ENCODE measurements at places on chromosomes 5 and 9.

DNA sequence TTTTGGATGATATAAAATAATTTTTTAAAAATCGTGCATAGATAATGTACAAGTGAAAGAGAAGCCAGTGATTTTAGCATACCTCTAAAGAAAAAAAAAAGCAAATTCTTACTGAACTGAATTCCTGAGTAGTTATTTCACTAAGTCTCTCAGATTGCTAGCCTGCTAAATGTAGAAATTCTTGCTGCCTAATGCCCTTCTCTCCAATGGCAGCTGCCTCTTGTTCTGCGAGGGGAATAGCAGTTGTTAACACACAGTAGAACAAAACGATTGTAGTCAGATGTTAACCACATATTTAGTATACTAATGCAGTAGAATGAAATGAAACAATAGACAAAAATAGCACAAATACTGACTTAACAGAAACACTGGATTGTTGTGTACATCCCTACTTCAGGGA, 26.8 kb downstream of the SMAD5 start:
- DNase-seq = no peak

DNA sequence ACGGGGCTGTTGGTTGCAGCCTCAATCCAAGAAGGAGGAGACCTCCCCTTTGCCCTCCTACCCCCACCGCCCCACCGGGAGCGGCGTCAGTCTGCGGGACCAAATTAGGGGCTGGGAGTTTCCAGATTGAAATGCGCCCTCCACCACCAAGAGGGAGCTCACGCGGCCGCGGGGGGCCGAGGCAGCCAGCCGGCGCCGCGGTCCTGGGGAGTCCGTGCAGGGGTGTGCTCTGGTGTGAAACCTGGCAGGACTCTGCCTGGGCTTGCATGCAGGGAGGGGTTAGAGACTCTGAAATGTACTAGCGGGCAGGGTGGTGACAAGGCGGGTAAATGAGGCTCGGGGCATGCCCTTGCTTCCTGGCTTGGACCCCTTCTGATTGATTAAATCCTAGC, 989 bp upstream of the FBN2 start:
- peak; percentile 32 for DNase-seq

DNA sequence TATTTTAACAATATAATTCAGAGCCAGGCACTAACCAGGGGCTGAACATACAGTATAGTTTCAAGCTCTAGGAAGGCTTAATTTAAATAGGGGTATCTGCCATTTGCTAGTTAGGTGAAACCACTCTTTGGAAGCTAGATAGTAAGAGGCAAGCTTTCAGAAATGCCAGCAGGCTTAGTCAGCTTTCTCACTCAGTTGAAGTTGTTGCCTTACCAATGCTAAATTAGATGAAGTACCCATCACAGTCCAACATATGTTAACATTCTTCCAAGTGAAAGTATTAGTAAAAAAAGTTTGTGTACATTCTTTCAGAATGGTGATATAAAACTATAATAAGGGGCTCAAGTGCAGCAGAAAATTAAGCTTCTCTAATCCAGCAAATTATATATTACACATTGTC, 215.0 kb downstream of the CNTLN start:
- no peak for DNase-seq

- DNase-seq = no peak
These were observed 1329.5 kb upstream of the WWC1 start for GRCh38 chr5:166961913-166962312.

DNA sequence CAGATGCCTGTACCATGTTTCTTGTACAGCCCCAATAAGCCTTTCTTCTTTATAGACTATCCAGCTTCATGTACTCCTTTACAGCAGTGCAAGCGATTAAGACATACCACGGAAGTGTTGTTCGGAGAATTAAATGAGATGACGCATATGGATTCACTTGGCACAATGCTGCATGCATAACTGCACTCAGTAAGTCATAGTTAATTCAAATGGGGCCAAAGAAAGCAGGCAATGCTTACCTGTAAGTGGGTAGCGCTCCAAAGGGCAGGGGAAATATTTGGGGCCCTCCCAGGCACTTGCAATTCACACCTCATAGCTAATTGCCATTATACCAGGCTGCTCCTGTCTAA, 7.7 kb upstream of the ADRA1B start:
- no peak for DNase-seq

- DNase-seq = no peak
These were observed 42.6 kb downstream of the NPR3 start for GRCh38 chr5:32753765-32754164.

GRCh38 chr9:6488395-6488794, 75.4 kb downstream of the UHRF2 start:
- DNase-seq = no peak

DNA sequence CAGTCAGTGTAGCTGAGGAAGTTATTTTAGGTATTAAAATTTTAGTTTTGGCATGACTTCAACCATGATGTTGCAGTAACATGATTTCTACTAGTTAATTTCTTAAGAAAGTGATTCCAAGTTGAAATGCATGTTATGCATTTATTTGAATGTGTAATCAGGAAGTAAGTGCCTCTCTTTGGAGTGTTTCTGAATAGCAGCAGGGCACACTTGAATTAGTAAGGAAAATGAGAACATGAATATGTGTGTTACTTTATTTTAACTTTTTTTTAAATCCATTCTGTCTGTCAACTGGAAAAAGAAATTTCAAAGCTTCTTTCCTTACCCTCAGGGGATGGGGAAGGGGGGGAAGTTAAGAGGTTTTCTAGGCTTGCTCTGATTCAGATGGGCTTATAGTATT, 40.4 kb downstream of the CTNNA1 start:
- DNase-seq = no peak

- DNase-seq = no peak
These were observed 224.3 kb downstream of the AOPEP start for GRCh38 chr9:94950579-94951323.

DNA sequence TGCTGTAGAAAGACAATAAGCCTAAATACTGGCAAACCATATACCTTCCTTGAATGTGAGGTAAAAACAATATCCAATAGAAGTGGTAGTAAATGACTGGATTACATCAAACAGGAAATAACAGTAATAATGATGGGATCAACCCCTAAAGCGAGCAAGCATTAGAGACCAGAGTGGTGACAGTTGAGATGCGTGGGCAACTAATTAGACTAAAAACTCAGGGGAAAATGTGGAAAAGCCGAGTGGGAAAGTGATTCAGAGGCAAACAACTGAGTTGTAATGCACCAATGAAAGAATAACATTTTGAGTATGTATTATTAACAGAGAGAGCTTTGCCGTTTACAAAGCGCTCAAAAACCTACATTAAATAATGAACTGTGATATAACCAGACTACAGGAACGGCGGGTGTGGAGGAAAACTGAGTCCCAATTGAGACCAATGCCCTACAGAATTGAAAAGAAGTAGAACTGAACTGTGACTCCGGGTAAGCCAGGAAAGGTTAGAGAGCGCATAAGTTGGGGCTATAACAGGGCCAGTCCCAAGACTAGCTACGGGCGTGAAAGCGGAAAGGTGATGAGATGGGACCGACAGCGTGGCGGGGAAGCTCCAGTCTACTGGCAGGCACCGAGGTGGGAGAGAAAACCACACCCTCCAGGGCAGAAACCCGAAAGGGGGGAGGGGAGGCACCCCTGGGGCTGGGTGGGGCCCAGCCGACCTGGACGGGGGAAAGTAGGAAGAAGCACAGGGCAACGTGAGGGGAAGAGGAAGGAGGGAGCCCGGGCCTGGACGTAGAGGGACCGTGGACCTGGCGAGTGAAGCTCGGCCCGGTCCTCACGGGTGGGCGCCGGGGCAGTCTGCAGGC, 592 bp downstream of the UBAP2 start:
- no peak for DNase-seq

DNA sequence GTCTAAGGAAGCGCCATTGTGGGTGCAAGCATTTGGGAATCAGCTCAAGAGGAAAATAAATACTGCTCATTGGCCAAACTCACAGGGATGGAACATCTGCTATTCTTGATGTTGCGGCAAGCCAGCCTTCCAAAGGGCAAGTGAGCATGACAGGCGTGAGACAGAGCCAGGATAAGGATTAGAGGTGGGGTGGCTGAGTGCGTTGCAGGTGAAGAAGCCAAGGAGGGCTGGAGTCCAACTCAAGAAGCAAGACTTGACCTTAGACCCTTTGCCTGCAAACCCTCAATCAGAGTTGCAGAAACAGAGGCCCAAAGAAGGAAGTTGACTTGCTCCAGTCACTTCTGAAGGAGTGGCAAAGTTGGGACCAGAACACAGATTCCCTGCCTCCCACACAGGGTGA, 79.4 kb downstream of the WWC1 start:
- no peak for DNase-seq

GRCh38 chr9:8457055-8457454, 657.5 kb upstream of the DMAC1 start:
- no peak for DNase-seq

DNA sequence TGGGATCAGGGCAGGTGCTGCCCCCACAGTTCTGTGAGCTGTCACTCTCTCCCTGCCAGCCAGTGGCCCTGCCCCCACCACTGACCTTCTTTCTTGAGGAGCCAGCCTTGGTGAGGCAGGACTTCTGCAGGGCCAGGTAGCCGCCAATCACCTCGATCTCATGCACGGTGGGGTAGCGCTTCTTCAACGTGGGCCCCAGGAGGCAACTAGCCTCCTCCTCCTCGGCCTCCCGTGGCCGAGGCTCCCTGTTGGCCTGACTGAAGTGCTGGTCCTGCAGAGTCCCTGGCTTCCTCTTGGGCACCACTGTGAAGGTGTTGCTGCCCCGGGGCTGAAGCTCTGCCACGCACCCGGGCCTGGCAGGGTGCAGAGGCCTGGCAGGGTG, 1.6 kb downstream of the TPRN start:
- DNase-seq = no peak

- DNase-seq = no peak
These were observed 92.2 kb upstream of the CCNG1 start for GRCh38 chr5:163345216-163345615.

DNA sequence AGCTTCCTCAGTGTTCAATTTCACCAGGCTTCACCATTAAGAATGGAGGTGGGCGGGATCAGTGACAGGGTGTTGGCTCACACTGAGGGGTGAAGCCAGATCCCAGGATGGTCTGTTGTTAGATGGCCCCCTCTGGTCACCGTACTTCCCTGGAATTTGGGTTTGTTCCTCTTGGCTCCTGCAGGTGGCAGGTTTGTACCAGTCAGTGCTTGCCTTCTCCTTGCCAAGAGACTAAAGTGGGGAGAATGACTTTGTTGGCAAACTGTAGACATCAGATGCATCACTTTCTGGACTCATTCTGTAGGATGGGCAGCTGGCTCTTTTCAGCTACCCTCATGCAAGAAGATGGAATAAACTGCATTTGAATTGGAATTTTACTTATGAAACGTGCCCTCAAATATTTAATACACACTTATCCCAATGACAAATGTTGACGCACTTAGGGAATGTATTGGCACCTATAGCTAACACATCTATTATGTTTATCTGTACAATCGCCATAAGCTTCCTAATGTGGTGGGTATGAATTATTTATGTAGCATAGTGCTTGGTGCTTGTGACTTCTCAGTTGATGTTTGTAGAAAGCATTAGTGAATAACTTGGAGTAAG, 31.4 kb upstream of the ANKRD55 start:
- peak; percentile 25 for DNase-seq

DNA sequence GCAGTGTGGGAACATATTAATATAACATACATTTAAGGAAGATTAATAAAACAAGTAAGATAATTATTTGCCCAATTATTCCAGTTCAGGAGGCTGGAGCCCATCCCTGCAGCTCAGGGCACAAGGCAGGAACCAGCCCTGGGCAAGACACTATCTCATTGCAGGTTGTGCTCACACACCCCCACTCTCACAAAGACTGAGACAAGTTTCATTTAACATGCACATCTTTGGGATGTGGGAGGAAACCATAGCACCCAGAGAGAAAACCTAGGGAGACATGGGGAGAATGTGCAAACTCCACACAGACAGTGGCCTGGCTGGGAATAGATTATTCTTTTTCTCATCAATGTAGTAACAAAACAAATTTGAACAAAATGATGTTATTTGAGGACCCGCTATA, 279.1 kb downstream of the MCTP1 start:
- no peak for DNase-seq

- DNase-seq = no peak
These were observed 256.1 kb upstream of the SMARCA2 start for GRCh38 chr9:1759009-1759408.

- no peak for DNase-seq
These were observed 501 bp downstream of the ENHO start for GRCh38 chr9:34522091-34522887.

- DNase-seq = peak; percentile 98
These were observed 787 bp upstream of the ANKHD1 start for GRCh38 chr5:140400730-140401361.

GRCh38 chr9:87223392-87224246, 274.0 kb upstream of the DAPK1 start:
- no peak for DNase-seq

- no peak for DNase-seq
These were observed 364.4 kb downstream of the GADD45G start for GRCh38 chr9:89969156-89969675.

DNA sequence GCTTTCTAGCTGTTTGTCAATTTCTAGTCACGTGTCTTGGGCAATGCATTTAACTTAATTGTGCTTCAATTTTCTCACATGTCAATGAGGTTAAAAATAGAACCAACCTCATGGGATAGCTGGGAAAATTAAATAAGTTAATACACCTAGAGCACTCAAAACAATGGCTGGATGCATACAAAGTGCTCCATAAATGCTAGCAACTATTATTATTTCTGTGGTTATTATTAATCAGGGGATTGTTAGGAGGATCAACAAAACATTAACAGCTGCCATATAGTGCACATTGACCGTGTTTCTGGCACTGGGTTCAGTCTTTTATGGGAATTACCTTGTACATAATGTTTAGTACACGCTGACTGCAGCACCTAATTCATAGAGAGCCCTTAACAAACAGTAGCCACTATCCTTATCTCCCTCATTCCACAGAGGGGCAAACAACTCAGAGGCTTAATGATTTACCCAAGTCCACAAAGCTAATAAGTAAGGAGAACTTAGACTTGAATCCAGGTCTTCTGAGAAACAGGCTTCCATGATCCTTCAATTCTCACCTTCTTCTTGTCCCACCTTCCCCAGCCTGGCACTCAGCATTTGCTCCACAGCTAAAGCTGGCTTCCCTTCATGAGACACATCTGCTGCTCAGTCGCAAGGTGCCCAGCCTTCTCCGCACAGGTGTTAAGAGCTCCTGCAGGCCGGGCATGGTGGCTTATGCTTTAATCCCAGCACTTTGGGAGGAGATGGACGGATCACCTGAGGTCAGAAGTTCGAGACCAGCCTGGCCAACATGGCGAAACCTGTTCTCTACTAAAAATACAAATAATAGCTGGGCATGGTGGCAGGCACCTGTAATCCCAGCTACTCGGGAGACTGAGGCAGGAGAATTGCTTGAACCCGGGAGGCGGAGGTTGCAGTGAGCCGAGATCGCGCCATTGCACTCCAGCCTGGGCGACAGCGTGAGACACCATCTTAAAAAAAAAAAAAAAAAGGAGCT, 137.4 kb upstream of the ABCA1 start:
- no peak for DNase-seq

- no peak for DNase-seq
These were observed 275.6 kb downstream of the KDM4C start for GRCh38 chr9:7033076-7034045.

DNA sequence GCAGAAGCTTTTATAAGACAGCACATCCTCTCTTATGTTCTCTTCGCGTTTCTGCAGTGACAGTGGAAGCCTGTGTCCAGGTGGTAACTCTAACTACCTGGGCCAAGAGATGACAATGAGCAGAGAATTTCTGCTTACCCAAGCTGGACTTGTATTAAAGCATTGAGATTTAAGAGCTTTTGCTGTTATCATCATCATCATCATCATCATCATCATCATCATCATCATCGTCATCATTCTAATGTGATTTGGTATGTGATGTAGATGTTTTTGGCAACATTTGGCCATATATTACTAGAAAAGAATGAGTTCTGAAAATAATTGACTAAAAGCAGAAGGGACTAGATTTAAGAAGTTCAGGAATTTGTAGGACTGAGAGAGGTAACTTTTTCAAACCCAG, 401.3 kb downstream of the BRINP1 start:
- DNase-seq = no peak
